T follicular helper cell (primary cell): ENCODE measurements at places on chromosomes 5 and 9.

DNA sequence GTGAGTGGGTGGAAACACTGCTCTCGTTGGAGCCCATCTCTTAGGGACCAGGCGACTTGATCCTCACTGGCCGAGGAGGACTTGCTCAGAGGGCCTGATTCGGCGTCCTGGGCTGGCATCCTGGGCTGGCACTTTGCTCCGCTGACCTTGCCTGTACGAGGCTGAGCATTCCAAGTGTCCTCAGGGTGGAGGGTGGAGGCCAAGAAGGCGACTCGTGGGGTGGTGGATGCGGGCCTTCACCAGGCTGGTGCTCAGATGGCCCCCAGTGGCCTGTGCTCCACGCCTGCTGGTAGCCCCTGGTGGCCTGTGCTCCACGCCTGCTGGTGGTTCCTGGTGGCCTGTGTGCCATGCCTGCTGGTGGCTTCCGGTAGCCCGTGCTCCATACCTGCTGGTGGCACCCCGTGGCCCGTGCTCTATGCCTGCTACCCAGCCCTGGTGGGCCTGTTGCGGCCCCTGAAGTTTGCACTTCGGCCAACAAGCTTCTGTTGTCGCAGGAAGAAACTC is 42.9 kb downstream of the PHF2 start:
- DNase-seq: no peak

DNA sequence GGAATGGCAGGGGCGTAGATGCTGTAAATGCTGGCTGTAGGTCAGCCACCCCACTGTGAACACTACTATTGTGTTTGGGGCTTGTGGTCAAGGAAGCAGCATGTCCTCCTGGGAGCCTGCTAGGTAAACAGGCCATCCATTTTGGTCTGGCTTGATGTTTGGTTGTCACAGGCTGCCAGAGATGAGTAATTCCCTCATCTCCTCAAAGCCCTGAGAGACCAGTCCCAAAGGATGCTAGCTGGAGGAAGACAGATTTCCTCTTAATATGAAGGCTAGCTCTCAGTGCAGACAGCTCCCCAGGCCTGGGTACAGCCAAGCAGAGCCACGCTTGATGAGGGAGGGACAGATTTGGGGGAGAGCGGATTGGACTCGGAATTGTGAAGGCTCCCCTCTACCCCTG is 72.5 kb upstream of the MAP1B start:
- no peak for DNase-seq

DNA sequence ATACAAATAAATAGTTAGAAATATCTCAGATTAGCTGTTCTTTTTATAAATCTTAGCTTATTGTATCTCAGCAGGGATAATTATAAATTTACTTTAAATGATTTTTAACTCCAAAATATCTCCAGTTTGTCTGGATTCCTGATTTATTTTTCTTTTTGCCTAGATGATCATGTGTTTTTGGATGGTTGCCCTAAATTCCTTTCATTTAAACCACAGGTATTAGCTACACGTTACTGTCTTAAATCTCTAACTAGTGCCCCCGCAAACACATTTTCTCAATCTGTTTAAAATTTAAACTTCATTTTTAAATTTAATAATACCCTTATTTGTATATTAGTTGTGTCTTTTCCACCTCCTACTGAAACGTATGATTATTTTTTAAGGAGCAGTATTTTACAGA is 5.6 kb downstream of the FER start:
- no peak for DNase-seq

DNA sequence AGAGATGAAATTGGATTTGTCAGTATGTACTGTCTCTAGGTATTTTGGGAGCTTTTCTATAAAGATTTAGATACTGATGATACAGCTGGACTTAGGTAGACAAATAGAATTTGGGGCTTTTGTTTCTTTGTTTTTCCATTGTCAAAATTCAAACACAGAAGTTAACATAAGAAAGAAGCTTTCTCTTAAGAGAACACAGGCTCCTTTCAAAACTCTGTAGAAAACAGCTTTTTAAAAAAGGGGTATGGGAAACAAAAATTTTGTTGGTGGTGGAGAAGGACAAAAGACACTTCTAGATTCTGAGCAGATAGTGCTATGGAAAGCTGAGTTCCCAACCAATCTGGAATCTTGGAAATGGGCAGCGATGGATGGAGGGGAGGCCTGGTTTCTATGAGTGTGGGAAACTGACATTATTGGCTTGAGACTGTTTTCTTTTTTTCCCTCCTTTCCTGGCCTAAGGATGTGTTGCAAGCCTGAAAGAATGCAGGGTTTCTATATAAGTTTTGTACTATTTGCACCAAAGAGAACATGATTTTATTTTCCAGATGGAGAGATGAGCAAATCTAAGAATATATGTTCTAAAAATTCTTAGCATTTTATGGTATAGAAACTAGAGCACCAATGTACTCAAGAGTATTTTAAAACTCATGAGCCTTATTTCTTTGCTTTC is 240.0 kb downstream of the PRR16 start:
- no peak for DNase-seq

- DNase-seq: no peak
Measured at GRCh38 chr5:179272326-179273072, 72.8 kb downstream of the ADAMTS2 start.

GRCh38 chr5:68139611-68140441 is 75.7 kb upstream of the PIK3R1 start:
- DNase-seq: no peak

DNA sequence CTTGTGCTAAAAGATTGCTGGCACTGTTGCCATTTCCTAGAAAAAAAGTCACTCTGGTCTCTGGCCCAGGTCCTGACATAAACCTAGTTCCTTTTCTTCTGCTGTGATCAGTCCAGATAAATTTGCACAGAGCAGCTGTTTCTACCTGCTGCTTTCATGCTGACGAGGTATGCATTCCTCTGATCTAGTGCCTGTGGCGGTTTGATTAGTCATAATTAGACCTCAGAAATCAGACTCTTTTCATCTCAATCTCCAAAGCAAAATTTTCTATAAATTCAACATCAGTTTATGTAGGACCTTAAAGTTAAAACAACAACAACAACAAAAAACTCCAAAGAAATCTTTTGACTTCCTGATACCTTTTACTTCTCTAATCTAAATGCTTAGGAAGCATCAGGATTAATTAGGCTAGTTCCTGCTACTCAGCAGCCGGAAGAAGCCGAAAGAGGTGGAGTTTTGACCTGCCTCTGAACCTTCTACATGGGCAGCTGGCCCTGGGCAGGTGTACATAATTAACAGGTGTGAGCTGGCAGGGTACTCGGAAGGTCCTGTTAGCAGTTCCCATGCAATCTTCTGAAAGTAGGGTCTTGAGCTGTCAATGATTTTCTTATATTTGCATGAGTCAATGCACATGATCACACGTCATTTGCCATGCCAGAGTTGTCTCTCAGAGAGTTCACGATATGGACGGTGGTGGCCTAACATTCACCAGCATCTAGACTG is 83.3 kb upstream of the CCDC112 start:
- no peak for DNase-seq

GRCh38 chr5:41065691-41066335 is 5.3 kb downstream of the MROH2B start:
- no peak for DNase-seq

- no peak for DNase-seq
Measured at GRCh38 chr9:20447291-20447690, 175.0 kb downstream of the MLLT3 start.

GRCh38 chr5:129631961-129632360 is 115.9 kb upstream of the MINAR2 start:
- no peak for DNase-seq

GRCh38 chr5:73298772-73299630 is 126.0 kb downstream of the TMEM174 start:
- DNase-seq: no peak

- no peak for DNase-seq
Measured at GRCh38 chr5:93272108-93272507, 308.9 kb downstream of the NR2F1-AS1 start.

GRCh38 chr5:6222121-6222520 is 156.2 kb downstream of the MED10 start:
- DNase-seq: no peak

- no peak for DNase-seq
Measured at GRCh38 chr5:142939006-142939405, 168.8 kb downstream of the ARHGAP26 start.

DNA sequence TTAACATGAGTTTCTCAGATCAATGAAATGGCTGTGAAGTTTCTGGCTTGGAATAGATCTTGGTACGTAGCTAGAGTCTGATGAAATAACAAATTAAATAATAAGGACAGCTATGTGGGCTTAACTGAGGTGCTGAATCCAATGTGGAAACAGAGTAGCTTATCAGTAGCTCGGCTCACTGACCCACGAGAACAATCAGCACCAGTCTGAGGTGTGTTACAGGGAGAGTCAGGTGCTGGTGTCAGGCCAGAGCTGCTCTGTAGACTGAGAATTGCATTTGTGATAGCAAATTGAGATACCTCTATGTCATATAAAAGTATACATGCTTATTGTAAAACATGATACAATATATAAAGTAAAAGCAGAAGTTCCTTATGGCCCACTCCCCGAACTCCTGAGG is 21.2 kb upstream of the CCL28 start:
- no peak for DNase-seq

DNA sequence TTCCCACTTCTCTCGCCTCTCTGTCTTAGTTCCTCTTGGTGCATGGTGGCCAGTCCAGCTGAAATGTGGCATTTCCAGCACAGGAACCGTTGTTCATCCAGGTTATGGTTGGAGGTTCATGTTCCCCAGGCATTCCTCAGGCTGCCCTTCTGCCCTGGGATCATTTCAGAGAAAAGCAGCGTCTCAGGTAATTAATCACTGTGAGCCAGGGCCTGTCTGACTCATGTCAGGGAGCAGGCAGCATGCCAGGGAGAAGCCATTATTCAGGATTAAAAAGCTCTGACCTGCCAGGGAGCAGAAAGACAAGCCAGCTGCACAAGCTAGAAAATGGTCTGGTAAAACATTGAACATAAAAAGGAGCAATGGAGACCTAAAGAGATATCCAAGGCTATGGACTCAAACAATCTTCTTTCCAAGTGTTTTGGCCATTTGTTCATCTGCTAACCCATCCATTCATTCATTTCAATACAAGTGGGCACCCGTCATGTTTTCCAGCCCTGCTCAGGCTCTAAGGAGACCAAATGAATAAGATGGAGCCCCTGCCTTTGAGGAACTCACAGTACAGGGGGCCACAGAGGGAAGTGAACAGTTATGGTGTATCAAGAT is 241.4 kb downstream of the DRD1 start:
- DNase-seq: no peak

GRCh38 chr9:126411225-126411947 is 84.8 kb downstream of the MVB12B start:
- peak; percentile 11 for DNase-seq

- no peak for DNase-seq
Measured at GRCh38 chr5:28208356-28208755, 1170.0 kb upstream of the CDH9 start.

- DNase-seq: no peak
Measured at GRCh38 chr9:138121438-138122050, 244.0 kb downstream of the CACNA1B start.

DNA sequence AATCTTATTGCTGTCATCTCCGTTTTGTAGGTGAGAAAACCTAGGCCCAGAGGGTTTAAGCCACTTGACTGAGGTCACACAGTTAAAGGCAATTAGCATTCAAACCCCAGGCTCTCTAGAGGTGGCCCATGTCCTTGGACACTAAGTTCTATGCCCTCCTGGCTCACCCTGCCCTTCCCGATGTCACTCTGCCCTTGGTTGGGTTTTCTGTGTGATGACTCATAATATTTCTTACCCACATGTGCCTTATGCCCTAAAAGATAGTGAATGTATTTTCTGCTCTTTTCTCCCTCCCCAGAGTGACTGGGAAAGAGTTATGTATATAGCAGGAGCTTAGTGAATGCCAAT is 174.5 kb upstream of the PITX1 start:
- DNase-seq: no peak

DNA sequence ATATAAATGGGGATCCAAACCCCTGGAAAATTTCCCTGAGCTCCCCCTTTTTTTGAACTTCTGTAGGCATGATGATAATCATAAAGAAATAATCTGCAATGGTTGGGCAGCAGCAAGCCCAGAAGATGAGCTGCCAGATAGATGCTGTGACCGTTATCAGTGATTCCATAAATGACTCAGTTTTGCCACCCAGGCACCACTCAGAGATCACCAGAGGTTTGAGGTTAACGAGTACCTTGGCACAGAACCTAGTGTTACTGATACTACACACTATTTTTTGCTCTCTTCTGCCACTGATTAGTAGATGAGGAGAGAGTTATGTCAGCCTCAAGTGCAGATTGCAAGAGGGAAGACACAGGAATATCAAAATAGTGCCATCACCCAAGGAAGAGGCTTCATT is 199.3 kb upstream of the PTGER4 start:
- no peak for DNase-seq

DNA sequence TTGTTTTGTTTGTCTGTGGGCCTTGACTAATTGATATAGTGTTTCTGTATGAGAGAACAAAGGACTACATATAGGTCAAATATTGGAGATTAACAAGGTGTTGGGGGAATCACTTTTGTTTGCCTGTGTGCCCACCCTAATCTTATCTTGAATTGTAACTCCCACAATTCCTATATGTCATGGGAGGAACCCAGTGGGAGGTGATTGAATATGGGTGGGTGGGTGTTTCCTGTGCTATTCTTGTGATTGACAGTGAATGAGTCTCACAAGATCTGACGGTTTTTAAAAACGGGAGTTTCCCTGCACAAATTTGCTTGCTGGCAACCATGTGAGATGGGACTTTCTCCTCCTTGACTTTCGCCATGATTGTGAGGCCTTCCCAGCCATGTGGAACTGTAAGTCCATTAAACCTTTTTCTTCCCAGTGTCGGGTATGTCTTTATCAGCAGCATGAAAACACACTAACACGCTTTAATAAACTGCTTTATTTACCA is 64.9 kb upstream of the HSPB3 start:
- DNase-seq: no peak

DNA sequence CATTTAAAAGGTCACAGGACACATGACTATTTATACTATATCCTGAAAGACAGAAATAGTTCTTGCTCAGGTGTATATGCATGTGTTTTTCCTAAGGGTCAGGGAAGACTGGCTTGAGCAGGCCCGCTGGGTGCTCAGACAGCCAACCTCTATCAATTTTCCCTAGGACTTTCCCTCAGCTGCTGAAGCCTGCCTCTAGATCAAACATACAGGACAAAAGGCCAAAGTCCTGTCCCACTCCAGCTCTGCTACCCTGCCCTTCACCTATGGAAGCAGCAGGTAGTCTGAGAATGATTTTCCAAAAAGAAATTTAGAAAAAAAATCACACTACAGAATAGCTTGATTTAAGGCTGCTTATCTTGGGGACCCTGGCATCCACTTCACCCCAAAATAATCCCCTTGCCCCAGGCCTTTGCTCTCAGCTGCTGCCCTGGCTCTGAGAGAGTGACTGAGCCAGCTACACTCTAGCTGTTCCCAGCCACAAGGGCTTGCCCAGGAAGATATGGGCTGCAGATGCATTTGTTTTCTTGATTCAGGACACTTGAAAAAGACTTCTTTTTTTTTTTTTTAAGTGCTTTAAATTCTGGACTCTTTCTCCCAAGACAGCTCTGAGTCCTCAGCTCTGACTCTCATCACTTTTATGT is 42.5 kb downstream of the KLHL3 start:
- DNase-seq: no peak

DNA sequence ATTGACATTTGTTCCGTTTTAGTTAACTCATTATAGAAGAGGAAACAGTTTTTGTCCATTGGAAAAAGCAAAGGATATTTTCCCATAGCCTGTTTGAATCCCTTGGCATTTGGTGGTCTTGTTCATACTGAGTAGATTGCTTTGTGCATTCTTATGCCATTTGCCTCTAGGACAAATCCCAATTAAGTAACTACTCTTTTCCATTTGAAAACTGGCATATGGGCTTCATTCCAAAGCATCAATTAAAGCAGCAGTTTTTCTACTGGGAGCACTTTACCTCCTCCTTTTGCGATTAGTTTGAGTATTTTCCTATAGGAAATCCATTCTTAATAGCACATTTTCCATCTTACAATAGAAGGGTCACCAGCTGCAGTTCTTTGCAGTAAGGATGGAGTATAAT is 31.2 kb downstream of the GPR21 start:
- no peak for DNase-seq
